RWPE1 (cell line): ENCODE measurements at places on chromosomes 4 and X.

DNA sequence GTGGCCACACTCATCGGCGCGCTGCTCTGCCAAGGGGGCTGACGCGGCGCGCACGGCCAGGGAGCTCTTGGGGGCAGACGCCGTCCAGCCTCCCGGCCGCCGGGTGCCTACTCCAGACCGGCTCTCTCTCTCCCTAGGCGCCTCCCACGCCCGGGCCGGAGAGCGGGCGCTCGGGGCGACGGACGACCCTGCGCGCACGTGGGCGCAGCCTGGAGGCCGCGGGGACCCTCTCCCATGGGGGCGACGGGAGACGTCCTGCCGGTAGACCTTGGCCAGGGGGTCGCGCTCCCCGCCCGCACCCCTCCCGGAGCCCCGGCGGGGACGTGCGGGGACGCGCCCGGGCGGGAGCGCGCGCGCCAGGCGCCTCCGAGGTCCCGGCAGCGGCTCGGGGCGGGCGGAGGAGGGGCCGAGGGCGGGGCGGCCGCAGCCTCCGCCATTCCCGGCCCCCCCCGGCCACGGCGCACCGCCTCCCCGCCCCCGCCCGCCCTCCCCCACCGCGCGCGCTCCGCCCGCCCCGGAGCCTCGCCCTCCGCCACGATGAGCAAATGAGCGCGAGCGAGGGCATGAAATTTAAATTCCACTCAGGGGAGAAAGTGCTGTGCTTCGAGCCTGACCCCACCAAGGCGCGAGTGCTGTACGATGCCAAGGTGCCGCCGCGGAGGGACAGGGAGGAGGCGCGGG, at the start of gene MSL3:
Gene MSL3, plus strand, starts transcription at position 519 of the 681 bp plus-strand sequence. Its CDS starts 27 bp downstream, at position 546.
- DNase-seq, result peak; percentile 55

DNA sequence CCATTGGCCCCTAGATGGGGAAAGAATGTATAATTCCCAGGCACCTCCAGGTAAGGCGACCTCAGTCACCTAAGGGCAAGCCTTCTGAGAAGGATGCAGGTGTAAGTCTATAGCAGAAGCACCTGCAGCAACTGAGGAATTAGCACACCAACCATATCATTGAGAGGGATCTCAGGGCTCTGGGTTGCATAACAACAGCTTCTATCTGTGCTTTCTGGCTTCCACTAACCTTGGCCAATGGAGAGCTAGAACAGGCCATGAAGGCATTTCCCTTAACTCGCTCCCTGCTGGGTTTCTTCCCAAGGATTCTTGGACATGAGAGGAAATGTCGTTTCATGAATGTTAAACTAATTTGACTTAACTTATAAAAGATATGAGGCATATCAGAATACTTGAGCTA, 177.8 kb upstream of the GK2 start:
- DNase-seq, result no peak

GRCh38 chr4:13201241-13201640, 282.9 kb downstream of the RAB28 start:
- DNase-seq, result no peak

DNA sequence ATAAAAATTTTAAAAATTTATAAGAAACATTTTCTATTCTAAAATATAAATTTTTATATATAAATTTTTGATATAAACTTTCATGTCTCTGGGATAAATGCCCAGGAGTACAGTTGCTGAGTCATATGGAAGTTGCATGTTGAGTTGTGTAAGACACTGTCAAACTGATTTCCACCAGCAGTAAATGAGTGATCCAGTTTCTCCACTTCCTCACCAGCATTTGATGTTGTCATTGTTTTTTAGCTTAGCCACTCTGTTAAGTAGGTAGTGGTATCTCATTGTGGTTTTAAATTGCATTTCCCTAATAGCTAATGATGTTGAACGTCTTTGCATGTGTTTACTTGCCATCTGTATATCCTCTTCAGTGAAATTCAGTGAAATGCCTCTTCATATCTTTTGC, 66.5 kb downstream of the MAMLD1 start:
- no peak for DNase-seq

DNA sequence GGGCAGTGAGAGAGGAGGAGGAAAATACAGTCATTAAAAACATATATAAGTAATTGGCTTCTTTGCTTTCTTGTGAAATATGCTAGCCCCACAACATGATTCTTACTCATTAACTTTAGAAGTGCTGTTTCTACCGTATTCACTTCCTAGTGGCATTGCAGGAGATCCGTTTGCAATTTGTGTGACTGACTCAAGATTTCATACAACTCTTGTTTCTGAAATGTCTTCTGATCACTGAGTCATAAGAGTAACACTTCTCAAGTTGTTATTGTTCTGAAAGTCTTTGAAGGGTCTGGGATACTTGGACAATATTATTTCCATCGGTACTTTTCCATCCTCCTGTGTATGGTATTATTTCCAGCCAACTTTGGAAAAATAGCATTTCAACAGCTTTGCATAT, 310.8 kb downstream of the PACRGL start:
- DNase-seq, result no peak

DNA sequence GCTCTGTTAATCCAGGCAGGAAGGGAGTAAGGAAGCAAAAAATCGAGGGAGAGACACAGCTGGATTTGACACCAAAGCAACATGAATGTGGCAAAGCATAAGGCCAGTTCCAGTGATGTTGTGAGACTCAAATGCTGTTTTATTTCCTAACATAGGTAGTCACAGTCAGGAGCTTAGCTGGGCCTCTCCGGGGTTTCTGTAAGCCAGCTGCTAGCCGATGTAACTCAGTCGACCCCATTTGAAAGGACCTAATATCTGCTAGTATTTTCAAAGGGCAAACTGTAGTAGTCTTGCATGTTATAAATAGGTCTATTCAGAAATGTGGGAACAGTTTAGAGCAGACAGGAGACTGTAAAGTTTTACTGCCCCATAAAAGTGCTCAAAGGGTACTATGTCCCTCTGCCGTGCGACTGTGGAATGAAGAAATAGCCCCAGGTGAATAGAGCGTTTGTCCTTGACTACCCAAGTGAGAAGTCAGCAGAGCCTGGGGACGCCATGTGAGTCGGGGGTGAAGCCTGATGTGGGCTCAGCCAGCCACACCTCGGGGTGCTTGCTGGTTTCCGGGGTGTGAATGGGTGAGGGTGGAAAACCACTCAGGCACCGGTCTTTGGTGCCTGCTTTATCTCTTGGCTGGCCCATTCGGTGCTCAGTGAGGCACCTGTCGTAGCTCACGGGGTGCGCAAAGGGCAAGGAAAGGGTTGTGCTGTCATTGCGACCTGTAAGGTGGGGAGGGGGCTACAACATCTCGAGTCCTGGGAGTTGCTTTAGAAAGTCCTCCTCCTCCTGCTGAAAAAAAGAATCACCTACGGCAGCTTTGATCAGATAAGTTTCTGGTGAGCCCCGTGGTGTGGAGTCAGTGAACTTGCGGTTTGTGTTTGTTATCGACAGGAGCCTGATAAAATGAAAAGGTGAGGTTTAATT, 745 bp downstream of the TRIM2 start:
- DNase-seq, result no peak

GRCh38 chrX:69298466-69299140, 133.3 kb upstream of the PJA1 start:
- DNase-seq, result no peak

DNA sequence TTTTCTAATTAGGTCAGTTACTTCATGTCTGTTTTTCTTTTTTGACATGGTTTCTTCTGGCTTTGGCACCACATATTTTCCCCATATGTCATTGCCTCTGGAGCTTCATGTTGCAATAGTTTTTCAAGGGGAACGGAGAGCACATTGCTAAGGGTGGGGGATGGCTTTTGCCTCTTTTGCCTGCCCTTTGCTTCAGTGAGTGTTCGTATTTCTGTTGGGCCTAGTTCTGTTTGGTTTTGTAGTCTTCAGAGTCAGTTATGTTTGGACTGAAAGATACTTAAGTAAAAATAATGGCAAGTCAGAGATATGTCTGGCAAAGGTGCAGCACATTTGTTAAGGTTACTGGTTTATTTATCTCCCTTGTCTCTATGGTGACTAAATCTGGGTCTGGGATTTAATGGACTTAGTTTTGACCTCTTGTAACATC, 29.1 kb downstream of the FHL1 start:
- peak; percentile 30 for DNase-seq

DNA sequence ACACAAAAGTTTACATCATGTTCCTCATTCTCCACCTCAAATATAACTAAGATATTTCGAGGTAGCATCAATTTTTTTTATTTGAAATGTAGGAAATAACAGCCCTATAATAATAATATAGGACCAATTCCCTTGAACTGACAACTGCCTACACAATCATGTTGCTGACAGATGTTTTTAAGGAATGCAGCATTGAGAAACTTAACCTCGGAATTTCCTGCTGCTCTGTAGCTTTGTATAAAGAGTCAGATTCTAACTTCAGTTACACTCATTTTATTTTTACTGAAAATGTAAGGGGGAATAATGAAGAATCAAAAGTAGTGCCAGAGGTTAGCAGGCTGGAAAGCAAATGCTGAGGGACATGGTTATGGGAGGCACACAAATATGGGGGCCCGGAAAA, 235.8 kb downstream of the RBMX2 start:
- DNase-seq, result no peak

- DNase-seq, result no peak
These were observed 5.4 kb upstream of the FGG start for GRCh38 chr4:154617820-154618317.

DNA sequence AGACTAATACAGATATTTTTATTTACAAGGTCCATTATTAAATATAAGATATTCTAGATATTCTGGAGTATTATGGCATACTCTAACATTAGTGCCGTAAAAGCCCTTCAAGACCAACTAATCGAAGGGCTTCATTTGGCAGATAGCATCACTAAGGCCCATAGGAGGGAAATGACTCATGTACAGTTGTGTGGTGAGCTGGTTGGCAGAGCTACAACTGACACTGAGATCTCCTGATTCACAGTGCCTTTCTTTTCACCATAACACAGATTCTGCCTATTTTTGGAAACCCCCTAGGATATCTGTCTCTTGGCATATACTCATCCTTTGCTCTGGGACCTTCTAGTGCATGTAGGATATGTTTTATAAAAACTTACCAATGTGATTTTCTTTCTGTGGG, 201.7 kb upstream of the AFF2 start:
- no peak for DNase-seq

DNA sequence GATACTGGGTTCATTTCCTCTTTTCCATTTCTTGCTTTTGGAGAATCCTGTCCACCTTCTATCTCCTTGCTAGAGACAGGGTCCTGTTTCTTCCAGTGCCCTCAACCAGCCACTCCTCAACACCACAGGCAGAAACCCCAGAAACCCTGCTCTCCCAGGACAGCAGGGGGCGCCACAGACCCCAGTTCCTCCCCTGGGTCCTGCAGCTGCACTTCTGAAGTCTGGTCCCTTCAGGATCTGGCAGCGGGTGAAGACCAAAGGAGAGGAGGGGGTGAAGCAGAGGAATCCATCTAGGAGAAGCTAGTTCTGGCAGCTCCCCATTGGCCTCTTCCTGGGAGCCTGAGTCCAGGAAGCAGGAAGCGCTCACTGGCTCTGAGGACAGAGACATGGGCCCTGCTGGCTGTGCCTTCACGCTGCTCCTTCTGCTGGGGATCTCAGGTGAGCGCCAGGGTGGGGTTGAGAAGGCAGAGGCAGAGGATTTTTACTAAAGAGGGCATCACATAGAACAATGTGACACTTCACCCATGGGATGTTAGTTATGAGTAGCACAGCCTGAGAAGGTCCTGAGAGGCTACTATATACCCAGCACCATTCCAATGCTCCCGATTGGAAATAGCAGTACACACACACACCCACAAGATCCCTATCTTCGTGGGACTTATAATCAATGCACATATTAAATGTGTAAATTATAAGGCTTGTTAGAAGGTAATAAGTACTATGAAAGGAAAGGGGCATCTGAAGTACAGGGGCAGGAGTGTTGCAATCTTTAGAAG, at the start of gene PRSS48:
Gene PRSS48, plus strand, starts transcription at position 375 of the 776 bp plus-strand sequence. Its CDS starts 12 bp downstream, at position 387.
- peak; percentile 34 for DNase-seq
